ENCODE measurements at places on chromosomes 2 and 18. TPM values are rescaled to one million over a fixed set of nuclear protein-coding genes. Genes with fewer than 3 reads are reported as not detected.

PSMA8 gene
- total RNA-seq = not detected

GAL3ST2 gene
- 0.15 TPM for total RNA-seq

EPG5 gene
- 54.2 TPM for total RNA-seq

TCF4 gene
- 65.1 TPM for total RNA-seq

TGFA gene
- not detected for total RNA-seq

CRYGD gene
- not detected for total RNA-seq

Data from HFFc6 (cell line).